ENCODE measurements at places on chromosomes 6 and 20.

DNA sequence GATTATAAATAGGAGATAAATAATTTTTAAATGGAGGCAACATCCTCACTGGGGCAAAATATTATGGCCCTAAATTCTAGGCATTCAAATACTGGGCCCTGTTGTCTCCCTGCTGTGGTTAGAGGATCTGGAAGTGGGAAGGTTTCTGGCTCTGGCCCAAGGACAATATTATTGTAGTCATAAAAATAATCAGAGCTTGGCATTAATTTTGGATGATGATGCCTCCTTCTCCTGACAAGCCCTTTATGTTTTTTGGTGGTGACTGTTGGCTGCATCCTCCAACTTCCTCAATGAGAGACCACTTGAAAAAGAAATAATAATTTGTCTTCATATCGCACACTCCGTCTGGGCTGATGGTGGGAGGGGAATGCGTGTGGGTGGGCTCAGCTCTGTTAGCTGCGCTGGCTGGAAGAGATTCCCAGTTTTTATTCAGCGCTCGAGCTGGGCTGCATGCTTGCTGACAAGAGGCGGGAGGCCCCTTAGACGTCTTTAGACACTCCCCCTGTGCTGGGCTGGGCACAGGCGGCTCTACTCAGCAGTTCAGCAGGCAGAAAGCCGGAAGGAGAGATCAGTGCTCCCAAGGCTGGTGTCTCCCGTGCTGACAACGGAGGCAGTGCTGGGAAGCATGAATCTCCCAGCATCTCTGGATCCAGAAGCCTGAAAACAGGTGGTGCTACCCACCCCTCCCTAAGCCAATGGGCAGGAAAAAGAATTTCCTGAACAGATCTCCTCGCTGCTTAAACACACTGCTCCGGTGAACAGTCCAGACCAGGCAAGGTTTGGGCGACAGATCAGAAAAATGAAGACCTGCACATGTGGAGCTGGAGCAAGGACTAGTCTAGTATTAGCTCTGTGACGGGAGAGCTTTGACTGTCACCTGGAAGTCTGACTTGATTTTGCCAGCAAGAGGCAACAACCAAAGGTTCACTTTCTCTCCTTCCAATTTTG, 97.7 kb downstream of the SYCP2 start:
- no peaks in the 10 kb centered on the region for H3K27me3 ChIP-seq
- H3K4me1 ChIP-seq = peaks cover 8% of the 10 kb centered on the region
- H3K36me3 ChIP-seq = no peaks in the 10 kb centered on the region
- DNase-seq = peak; percentile 47

- DNase-seq = no peak
- H3K27me3 ChIP-seq = no peaks in the 10 kb centered on the region
- no peak overlapping the region for H3K4me3 ChIP-seq
- H3K36me3 ChIP-seq = no peaks in the 10 kb centered on the region
- H3K4me1 ChIP-seq = no peaks in the 10 kb centered on the region
Observed at GRCh38 chr6:162273986-162274385, 453.6 kb downstream of the PRKN start.

DNA sequence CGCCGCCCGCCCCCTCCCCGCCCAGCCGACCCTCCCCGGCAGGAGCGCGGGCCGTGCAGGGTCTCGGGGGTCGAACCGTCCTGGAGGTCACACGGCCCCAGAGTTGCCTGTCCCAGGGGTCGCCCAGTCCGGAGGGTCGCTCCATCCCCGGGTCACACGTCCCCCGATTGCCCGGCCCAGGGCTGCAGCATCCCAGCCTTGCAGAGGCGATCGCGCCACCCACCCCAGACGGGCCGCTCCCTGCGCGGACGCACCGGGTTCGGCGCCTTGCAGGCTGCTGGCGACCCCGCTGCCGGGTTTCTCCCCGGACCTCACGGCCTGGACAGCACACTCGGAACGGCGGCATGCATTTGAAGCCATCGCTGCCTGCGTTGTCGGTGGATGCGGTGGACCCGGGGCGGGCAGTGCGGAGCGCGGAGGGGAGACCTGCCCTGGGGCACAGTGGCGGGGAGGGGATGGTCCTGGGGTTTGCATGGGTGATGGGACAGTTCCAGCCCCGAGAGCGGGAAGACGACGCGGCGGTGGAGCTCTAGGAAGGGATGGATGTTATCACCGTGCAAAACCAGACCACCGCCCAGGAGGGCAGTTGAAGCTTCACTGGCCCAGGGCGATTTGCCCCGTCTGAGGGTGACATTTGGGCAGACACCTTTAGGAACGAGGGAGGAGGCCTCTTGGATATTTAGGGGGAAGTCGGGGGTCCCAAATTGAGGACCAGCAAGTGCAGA, 22.7 kb upstream of the FRMD1 start:
- no peak overlapping the region for H3K27ac ChIP-seq
- no peak overlapping the region for H3K4me3 ChIP-seq
- H3K4me1 ChIP-seq = no peaks in the 10 kb centered on the region
- peaks cover 41% of the 10 kb centered on the region for H3K27me3 ChIP-seq

- H3K36me3 ChIP-seq = no peaks in the 10 kb centered on the region
- no peak for DNase-seq
- H3K4me1 ChIP-seq = no peaks in the 10 kb centered on the region
- H3K27me3 ChIP-seq = no peaks in the 10 kb centered on the region
- no peak overlapping the region for H3K27ac ChIP-seq
Observed at GRCh38 chr6:169235286-169235685, 18.4 kb downstream of the THBS2 start.

DNA sequence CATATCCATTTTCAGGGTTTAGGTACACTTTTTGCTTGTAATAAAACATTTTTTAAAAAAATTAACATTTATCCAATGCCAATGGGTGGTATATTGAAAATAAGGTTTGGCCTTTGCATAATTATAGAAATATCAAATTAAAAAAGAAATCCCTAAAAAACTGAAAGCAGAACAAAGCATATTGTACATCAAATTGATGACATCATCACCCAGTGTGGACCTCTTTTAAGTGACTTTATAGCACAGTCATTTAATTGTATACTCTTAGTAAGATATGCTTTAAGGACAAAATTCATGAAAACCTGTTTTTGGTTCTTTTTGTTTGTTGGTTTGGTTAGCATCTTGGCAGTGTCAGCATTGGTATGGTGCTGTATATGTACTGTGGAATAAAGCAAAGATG, 1.4 kb upstream of the EEF1E1 start:
- no peak for DNase-seq
- H3K27me3 ChIP-seq = peaks cover 15% of the 10 kb centered on the region
- no peaks in the 10 kb centered on the region for H3K4me1 ChIP-seq
- no peak overlapping the region for H3K27ac ChIP-seq

DNA sequence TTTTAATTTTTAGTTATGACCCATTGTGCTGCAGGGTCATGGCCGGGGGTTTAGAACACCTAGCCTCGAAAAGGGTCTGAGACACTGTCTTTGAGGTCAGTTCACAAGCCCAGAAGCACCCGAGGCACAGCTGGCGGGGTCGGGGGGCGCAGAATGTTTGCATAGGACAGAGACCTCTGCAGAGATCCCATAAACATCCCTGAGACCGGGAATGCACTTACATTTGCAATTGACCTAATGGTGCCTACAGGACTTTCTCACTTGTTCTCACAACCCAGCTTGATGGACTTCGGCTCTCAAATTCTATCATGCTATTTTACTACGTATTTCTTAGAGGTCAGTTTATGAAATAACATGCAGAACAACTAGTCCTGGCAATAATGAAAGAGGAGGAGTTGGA, 33.5 kb upstream of the FOXC1 start:
- DNase-seq = no peak
- peaks cover 32% of the 10 kb centered on the region for H3K4me1 ChIP-seq
- H3K27ac ChIP-seq = no peak overlapping the region
- H3K4me3 ChIP-seq = no peak overlapping the region

Measured in tibial nerve (tissue), 4 donors.